Activated T-helper 2 cell treated with anti-CD3 and anti-CD28 coated beads, Interferon-gamma antibody, Interleukin-2, Interleukin-4, amounts not matched to agents 10 μg/mL and 5 μg/mL and 100 μg/mL, durations not matched to agents 14 hours and 24 hours and 36 hours (primary cell): ENCODE measurements at places on chromosomes 1 and 21. TPM values are rescaled to one million over a fixed set of nuclear protein-coding genes. Genes with fewer than 3 reads are reported as not detected.

- peak overlapping the region; percentile 85 for H3K4me3 ChIP-seq
- peak overlapping the region; percentile 99 for H3K27ac ChIP-seq
- no peak for DNase-seq
- peaks cover 64% of the 10 kb centered on the region for H3K36me3 ChIP-seq
- peaks cover 83% of the 10 kb centered on the region for H3K4me1 ChIP-seq
Measured at GRCh38 chr1:40382601-40383000, 9.1 kb downstream of the SMAP2 start.

GRCh38 chr1:63924600-63924999, 150.8 kb downstream of the ROR1 start:
- no peak overlapping the region for H3K4me3 ChIP-seq
- DNase-seq = no peak
- H3K27me3 ChIP-seq = no peaks in the 10 kb centered on the region
- H3K27ac ChIP-seq = no peak overlapping the region
- H3K4me1 ChIP-seq = no peaks in the 10 kb centered on the region

DNA sequence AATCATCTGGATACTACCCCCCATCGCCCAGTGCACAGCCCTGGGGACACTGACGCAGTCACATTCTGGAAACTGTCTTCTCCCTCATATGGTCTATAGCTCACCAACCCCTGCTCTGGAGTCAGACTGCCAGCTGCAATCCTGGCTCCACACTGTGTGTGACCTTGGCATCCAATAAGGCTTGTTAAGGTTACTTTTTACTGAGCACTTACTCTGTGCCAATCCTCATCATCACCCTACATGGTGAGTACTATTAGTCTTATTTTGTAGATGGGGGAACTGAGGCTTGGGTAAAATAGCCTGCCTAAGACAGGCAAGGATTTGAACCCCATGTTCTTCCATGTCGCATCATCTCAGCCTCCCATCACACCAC, 34.9 kb downstream of the AHDC1 start:
- H3K27me3 ChIP-seq = peaks cover 5% of the 10 kb centered on the region
- H3K4me1 ChIP-seq = peaks cover 14% of the 10 kb centered on the region
- no peak for DNase-seq
- H3K4me3 ChIP-seq = peak overlapping the region; percentile 73
- peaks cover 3% of the 10 kb centered on the region for H3K36me3 ChIP-seq

- H3K4me3 ChIP-seq = no peak overlapping the region
- peaks cover 45% of the 10 kb centered on the region for H3K27me3 ChIP-seq
- H3K36me3 ChIP-seq = no peaks in the 10 kb centered on the region
- no peak overlapping the region for H3K27ac ChIP-seq
- no peak for DNase-seq
Measured at GRCh38 chr1:117644696-117645311, 39.0 kb downstream of the TENT5C start.

DNA sequence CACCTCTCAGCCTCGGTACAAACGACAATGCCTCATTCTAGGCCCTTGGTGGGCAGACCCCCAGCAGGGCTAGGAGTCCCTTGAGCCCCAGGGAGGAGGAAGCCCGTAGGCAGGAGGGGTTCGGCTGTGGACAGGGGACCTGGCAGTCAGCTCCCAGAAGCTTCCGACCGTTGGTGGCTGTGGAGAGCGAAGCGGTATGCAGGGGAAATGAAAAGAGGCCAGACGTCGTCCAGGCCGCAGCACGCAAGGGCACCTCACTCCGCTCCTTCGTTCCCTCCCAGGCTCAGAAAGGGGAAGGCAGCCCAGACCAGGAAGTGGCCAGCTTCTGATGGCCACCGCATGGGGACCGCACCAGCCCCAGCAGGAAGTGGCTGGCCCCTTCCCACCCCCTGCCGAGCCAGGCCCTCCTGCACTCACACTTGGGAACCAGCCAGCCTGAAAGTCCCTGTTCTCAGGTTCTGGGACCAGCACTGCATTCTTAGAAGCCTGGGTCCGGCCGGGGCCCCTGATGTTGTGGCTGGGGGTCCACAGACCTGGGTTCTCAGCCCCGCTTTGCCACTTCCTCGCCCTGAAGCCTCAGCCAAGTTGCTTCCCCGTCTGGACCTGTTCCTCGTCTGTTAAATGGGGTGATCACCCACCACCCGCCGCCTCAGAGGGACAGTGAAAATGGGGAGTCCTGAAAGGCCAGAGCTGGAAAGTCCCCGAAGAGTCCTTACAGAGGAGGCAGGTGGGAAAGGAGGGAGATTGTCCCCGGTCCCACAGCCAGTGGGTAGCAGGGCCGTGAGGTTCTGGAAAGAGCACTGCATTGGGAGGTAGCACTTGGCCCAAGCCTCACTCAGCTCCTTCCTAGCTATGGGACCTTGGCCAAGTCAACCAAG, 104.0 kb upstream of the RUNX3 start:
- H3K36me3 ChIP-seq = no peaks in the 10 kb centered on the region
- no peak overlapping the region for H3K4me3 ChIP-seq

DNA sequence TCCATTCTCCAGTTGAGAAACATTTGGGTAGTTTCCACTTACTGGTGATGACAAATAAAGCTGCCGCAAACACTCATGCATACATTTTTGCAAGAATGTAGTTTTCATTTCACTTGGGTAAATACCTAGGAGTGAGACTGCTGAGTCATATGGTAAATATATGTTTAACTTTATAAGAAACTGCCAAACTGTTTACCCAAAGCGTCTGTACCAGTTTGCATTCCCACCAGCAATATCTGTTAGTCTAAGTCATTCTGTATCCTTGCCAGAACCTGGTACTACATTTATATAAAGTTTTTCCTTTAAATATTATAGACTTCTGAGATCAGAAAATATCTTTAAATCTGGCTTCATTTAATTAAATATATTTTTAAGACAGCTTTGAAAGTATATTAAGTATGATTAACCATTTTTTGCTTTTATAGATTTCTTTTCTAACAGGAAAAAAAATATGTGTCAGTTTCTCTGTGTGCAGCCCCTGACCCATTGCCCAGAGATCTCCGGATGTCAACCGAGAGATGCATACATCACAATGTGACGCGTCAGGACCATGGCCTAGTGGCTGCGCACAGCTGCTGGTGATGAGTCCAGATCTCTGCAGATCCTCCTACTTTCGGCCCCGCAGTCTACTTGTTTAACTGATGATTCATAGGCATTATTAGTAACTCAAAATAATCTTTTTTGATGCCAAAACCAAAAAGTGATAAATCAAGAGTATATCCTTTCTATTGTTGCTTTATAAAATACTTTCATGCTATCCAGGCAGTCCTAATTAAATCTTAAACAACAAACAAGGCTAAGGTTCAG, 227.1 kb upstream of the MAP1LC3C start:
- H3K4me3 ChIP-seq = no peak overlapping the region
- no peaks in the 10 kb centered on the region for H3K36me3 ChIP-seq
- DNase-seq = no peak
- no peaks in the 10 kb centered on the region for H3K27me3 ChIP-seq

DNA sequence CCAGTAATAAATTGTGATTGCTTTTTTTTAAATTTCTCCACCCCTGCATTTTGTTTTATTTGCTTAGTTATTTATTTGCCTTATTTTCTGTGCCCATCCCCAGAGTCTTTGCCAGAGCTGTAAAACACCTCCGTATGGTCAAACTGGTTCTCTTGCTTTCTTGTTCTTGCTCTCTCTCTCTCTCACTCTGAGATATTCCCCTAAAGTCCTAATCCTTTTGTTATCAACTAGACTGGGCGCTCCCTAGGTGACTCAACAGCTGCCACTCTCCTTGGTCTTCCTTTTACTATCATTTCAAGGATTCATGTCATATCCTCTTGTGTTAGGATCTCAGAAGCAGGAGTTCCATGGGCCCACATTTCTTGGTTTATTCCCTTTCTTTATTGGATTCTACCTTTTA, 160.0 kb downstream of the PRDM2 start:
- H3K4me1 ChIP-seq = no peaks in the 10 kb centered on the region
- H3K27ac ChIP-seq = no peak overlapping the region
- peaks cover 4% of the 10 kb centered on the region for H3K27me3 ChIP-seq
- no peaks in the 10 kb centered on the region for H3K36me3 ChIP-seq

- no peak overlapping the region for H3K4me3 ChIP-seq
- H3K36me3 ChIP-seq = no peaks in the 10 kb centered on the region
- DNase-seq = no peak
- no peaks in the 10 kb centered on the region for H3K4me1 ChIP-seq
- H3K27ac ChIP-seq = no peak overlapping the region
- no peaks in the 10 kb centered on the region for H3K27me3 ChIP-seq
Measured at GRCh38 chr1:118859999-118860398, 128.1 kb downstream of the TBX15 start.

DNA sequence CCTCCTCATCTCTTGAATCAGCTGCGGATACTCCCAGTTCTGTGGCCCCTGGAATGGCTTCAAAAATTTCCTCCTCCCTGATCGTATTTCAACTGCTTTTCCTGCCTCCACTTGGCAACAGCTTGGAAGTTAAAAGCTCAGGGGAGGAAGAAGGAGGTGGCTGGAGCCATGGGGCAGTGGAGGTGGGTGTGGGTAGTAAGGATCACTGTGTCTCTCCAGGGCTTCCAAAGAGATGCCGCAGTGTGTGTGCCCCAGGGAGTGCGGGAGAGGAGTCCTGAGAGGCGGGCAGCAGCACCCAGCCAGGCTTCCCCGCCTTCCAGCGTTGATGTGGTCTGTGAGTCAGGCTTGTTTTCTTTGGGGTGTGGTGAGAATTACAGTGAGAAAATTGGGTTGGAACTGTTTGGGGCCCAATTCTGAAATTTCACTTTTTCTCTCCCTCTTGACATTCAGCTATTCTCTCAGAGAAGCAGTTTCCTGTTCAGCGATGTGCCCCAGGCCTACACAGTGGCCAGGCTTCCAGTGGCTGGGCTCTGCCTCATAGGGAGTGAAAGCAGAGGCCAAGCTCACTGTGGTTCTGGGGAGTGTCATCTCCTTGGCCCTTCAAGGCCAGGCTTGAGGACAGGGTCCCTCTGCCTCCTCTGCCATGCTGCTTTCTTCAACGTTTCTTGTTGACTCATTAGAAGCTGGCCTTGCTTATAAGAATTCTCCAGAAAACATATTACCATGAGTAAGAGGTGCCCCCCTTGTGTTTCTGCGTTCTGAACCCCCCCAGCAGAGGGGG, 69.0 kb downstream of the PGM1 start:
- H3K36me3 ChIP-seq = peaks cover 60% of the 10 kb centered on the region
- no peak overlapping the region for H3K4me3 ChIP-seq
- H3K27ac ChIP-seq = peak overlapping the region; percentile 50
- no peak for DNase-seq

DNA sequence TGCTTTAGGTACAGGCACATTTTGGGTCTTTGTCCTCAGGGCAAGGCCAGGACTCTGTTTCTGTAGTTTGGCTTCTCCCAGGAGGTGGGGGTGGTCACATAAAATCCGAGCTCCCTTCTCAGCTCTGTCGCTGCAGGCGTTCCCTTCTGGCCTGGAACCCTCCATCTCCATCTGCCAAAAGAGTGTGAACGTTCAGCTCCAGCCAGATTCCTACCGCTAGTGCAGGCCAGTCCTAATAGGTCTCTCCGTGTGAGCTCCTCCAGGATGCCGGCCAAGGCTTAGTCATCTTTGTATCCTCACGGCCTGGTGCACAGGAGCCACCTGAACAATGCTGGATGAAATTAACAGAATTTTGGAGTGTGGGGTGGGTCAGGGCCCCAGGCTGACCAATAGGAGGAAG, 19.9 kb upstream of the KCNA10 start:
- H3K36me3 ChIP-seq = no peaks in the 10 kb centered on the region
- no peak overlapping the region for H3K4me3 ChIP-seq
- DNase-seq = no peak
- H3K4me1 ChIP-seq = no peaks in the 10 kb centered on the region
- H3K27me3 ChIP-seq = peaks cover 4% of the 10 kb centered on the region

DNA sequence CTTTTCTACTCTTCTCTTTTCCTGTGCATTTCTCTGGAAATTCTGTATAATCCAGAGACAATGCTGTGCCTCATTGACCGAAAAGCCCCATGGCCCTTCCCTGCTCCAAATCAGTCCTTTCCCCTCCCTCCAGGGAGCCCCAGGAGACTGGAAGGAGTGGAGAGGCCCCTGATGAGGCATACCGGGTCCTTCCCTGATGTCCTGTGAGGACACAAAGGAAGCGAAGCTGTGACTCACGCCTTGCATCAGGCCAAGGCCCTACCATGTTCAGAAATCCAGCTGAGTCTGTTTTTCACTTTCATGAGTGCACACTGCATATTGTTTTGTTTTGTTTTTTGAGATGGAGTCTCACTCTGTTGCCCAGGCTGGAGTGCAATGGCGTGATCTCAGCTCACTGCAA, 38.7 kb upstream of the BECN2 start:
- H3K27ac ChIP-seq = no peak overlapping the region
- H3K4me1 ChIP-seq = no peaks in the 10 kb centered on the region
- H3K4me3 ChIP-seq = no peak overlapping the region
- peaks cover 2% of the 10 kb centered on the region for H3K27me3 ChIP-seq
- H3K36me3 ChIP-seq = no peaks in the 10 kb centered on the region

- no peak for DNase-seq
- H3K4me1 ChIP-seq = no peaks in the 10 kb centered on the region
- H3K36me3 ChIP-seq = no peaks in the 10 kb centered on the region
Measured at GRCh38 chr1:191669629-191670028, 488.6 kb upstream of the RGS18 start.

GRCh38 chr1:94614996-94615395, 73.4 kb upstream of the F3 start:
- no peaks in the 10 kb centered on the region for H3K36me3 ChIP-seq
- no peak overlapping the region for H3K27ac ChIP-seq
- H3K27me3 ChIP-seq = peaks cover 1% of the 10 kb centered on the region
- H3K4me3 ChIP-seq = no peak overlapping the region
- no peak for DNase-seq

DNA sequence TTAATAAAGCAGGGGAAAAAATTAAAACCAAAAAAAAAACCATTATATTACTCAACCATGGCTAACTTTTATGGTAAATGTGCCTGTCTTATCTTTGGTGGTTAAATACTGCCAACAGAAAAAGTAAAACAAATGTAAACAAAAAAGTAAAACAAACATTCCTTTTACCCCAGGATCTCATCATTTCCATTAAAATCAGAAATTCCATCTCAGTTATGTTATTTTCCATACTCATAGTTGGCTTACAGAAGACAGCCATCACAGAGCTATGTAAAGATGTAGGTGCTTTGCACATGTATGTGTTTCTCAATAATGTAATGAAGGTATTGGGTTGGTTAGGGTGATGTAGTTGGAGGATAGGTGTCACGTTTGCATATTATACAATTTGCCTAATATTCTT, 185.0 kb downstream of the KCNK2 start:
- H3K27ac ChIP-seq = no peak overlapping the region
- H3K4me3 ChIP-seq = no peak overlapping the region
- no peaks in the 10 kb centered on the region for H3K36me3 ChIP-seq
- DNase-seq = no peak
- no peaks in the 10 kb centered on the region for H3K27me3 ChIP-seq

- no peak overlapping the region for H3K4me3 ChIP-seq
- no peaks in the 10 kb centered on the region for H3K36me3 ChIP-seq
- H3K4me1 ChIP-seq = peaks cover 7% of the 10 kb centered on the region
- no peak for DNase-seq
- peaks cover 3% of the 10 kb centered on the region for H3K27me3 ChIP-seq
- no peak overlapping the region for H3K27ac ChIP-seq
Measured at GRCh38 chr1:231217056-231217455, 24.0 kb upstream of the GNPAT start.

MIXL1 gene
- total RNA-seq = 0.39 TPM in 1 of 2 replicates, not detected in the other

SPRR4 gene
- not detected in 2 replicates for total RNA-seq

DCST2 gene
- 0.21 and 0.80 TPM in 2 replicates for total RNA-seq

ATF3 gene
- total RNA-seq = 17.9 and 23.9 TPM in 2 replicates

VANGL2 gene
- total RNA-seq = not detected in 2 replicates

OPTC gene
- total RNA-seq = not detected in 2 replicates

GBP4 gene
- 13.9 and 14.3 TPM in 2 replicates for total RNA-seq
